ENCODE measurements at places on chromosomes 1 and 21. TPM values are rescaled to one million over a fixed set of nuclear protein-coding genes. Genes with fewer than 3 reads are reported as not detected.

DNA sequence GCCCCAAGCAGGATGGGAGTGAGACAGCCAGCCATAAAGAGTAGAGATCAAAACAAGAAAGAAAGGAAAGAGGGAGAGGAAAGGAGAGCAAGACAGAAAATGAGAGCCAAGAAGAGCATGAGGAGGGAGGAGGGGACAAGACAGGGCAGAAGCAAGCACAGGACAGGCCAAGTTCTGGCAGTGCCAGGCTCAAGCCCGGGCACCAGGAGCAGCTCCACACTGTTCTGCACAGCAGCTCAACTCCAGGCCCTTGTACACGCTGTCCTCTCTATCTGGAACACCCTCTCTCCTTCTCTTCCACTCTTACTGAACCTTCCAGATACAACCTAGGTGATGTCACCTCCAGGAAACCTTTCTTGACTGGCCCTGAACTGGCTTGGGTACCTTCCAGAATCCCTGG, 11.7 kb downstream of the IFFO2 start:
- DNase-seq, result no peak

DNA sequence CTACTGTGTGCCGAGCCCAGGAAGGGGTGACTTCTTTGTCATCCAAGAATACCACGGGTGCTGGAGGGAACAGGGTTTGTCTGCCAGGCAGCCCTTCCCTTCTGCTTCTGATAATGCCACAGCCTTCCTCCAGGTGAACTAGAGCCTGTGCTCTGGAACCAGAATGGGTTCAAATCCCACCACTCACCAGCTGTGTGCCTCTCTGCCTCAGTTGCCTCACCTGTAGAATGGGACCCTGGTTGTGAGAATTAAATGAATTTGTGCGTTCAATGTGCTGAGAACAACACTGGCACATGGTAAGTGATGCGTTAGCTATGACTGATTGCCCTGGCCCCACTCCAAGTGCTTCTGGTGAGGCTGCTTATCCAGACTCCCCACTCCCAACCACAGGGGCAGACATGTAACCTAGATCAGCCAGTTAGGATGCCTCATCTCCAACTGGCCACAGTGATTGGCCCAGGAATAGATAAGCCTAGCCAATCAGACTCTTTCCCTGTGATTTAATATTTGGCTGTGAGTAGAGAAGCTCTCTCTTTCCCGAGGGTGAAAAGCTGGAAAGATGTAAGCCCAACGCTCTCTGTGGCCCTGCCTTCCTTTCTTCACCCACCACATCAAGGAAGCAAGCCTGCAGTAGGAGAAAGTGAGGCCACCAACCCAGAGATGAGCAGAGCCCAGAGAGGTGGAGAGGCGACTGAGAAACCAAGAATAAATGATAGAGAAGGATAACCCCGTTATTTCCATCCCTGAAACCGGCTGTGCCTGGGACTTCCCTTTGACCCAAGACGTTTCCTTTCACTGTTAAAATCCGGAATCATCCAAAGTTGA, 20.8 kb upstream of the LAPTM5 start:
- no peak for DNase-seq

Gene CFHR5
- not detected for polyA plus RNA-seq

DNA sequence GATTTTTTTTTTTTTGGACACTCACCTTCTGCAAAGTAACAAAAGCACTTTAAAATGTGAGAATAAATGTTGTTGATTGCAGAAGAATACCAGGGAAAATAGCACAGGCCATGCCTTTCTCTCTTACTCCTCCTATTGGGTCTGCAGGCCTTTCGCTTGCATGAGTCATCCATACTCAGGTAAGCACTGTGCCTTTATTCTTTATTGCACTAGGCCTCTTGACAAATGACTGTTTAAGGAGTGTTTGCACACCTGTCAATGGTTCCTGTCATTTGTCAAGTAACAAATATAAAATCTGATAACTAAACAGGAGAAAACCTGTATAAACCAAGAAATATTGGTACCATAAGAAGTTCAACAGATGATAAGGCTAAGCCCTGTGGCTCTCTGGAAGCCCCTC, 106.5 kb downstream of the RGS7 start:
- no peak for DNase-seq

Gene DEPDC1
- not detected for polyA plus RNA-seq

DNA sequence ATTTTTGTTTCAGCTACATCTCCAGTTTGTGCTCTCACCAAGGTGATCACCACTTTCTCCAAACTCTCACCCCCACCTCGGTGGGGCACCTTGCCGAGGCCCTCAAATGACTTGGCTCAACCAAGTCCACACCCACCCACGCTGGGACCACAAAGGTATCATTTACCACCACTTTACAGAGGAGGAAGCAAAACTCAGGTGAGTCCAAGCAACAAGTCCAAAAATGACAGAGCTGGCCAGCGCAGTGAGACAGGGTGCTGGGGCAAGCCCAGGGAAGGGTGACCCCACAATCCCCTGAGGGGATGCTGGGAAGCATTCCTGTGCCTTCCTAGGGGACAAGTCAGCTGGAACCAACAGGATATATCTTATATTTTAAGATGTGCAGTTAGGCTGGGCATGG, 24.7 kb downstream of the SSBP3 start:
- DNase-seq, result no peak

DNA sequence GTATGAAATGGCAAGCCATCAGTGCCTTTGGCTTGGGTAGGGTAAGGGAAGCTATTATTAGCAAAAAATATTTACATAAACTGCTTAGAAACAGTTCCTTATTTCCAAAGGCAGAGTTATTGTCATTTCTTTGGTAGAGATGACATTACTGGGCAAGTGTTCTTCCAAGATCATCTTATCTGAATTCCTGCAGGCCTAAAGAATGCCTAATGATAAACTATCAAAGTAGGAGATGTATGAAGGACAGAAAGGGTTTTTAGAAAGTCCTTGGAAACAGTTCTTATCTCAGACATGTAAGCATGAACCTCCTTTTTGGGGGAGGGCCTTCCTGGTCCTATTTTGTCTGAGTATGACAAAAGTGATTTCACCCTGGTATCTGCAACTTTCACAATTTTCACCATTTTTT, 5.1 kb upstream of the FRRS1 start:
- no peak for DNase-seq

DNA sequence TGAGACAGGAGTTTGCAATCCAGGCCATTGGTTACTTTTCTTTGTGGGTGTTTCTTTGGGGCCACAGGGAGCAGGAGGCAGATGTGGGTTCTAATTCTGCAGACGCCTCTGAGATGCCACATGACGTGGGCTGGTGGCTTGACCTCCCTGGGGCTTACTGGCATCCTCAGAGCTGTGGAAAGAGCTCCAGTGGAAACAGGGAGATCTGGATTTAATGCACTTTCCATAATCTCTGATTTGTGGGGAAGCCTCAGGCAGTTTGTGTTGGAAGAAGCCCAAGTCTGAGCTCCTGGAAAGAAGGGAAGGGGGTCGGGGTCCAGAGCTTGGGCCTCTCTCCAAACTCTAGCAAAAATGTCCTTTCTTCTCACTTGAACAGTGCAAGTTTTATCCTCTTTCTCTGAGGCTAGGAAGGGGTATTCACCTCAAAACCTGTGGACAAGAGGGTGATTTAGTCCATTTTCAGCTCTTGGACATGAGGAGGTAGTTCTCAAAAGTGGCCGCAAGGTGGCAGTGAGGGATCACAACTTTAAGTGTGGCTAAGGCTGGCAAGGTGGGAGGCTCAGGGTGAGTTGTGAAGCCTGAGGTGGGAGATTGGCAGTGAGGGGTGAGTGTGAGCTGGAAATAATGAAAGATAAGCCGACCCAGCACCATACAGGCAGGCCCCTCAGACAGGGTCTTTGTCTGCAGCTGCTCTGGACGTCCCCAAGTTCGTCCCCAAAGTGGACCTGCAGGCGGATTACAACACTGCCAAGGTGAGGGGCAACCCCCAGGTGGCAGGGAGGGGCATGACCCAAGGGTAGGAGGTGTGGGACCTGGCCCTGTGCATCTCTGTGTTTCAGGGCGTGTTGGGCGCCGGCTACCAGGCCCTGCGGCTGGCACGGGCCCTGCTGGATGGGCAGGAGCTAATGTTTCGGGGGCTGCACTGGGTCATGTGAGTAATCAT, 9.2 kb downstream of the IKBKE start:
- peak; percentile 82 for DNase-seq

GRCh38 chr21:45507523-45507875, 34.7 kb downstream of the SLC19A1 start:
- peak; percentile 58 for DNase-seq

- no peak for DNase-seq
Measured at GRCh38 chr1:57157818-57158603, 192.2 kb upstream of the C8B start.

- no peak for DNase-seq
Measured at GRCh38 chr1:202090994-202091393, 31.7 kb upstream of the GPR37L1 start.

Gene ADAMTS5
- 1.7 TPM for polyA plus RNA-seq

- no peak for DNase-seq
Measured at GRCh38 chr1:145889722-145890121, 4.1 kb upstream of the ANKRD35 start.

- no peak for DNase-seq
Measured at GRCh38 chr1:33171977-33172813, 9.6 kb downstream of the TRIM62 start.

Gene PTPRC
- polyA plus RNA-seq, result 1.4 TPM

Gene FBLIM1
- 16.6 TPM for polyA plus RNA-seq

Gene LRIG2
- polyA plus RNA-seq, result 3.6 TPM

- DNase-seq, result no peak
Measured at GRCh38 chr1:112344754-112345423, 51.1 kb upstream of the CTTNBP2NL start.

Gene OR2L3
- polyA plus RNA-seq, result not detected

Gene RPTN
- polyA plus RNA-seq, result not detected

DNA sequence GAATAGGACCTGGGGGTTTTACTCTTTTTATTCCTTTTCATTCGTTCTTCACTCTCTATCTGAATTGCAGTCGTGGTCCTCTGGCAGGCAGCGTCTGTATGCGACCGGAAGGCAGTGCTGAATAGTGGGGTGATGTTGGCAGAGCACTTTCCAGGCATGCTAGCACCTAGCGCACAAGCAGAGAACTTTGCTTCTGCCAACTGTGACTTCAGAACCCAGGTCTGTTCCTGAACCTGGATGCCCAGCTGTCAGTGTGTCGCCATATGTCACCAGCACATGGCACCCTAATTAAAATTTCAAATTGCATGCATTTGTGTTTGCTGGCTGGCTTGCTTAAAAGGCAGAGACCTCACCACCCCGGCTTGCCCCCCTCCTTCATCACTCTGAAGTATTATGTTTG, 116.2 kb downstream of the NFIA start:
- no peak for DNase-seq

GRCh38 chr1:114594046-114594445, 12.6 kb upstream of the BCAS2 start:
- DNase-seq, result no peak

Gene NOL9
- polyA plus RNA-seq, result 4.3 TPM

All from kidney (tissue), 22 donors.